ENCODE measurements at places on chromosomes 6 and 20.

DNA sequence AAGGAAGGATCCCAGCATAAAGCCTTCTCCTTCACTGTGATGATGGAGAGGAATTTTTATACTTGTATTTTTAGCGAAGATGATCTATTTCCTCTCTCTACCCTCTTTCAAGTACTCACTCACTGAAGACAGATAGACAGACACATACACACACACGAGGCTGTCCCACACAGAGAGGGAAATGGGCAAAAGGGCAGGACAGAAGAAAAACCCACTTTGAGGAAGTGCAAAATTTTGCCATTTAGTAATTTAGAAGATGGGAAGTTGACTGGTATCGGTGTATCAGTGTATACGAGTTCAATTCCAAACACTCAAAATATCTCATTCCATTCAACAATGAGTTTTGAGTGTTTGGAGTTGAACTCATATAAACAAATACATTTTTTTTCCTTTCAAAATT, 30.9 kb downstream of the HEBP2 start:
- no peak for DNase-seq

- DNase-seq = no peak
Measured at GRCh38 chr6:167736486-167737204, 90.1 kb upstream of the AFDN start.

DNA sequence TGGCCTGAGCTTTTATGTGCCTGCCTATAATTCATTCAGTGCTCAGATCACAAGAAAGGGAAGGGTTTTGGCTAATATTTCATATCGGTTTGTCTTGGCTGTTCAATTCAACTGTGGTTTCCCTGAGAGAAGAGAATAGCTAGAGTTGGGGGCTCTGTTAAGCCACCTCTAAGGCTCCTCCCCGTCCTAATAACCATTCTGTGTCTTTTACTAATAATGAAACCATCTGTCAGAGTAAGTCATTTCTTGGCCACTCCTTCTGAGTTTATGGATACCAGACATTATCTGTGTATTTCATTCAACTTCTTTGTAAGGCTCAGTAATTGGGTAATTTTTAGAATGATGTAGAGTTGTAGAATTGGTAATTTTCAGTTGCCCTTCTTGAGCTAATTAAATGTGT, 5.2 kb downstream of the STX11 start:
- DNase-seq = no peak

DNA sequence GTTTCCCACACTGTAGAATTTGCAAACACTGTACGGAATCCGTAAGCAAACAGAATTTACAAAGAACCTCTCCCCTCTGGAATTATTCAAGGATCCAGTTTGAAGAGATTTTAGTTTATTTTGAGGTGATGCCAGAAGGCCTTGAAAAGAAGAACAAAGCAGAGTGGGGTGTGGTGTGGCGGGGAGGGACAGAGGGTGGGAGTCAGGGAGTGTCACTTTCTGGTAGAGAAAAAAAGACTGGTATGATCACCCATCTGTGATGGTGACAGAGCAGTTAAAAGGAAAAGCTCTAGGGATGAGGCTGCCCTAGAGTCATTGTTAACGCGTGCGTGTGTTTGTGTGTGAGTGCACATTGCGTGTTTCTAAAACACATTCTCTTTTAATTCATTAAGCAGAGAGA, 97.0 kb upstream of the F13A1 start:
- DNase-seq = no peak

GRCh38 chr6:130882370-130882769, 55.2 kb downstream of the SMLR1 start:
- no peak for DNase-seq

- DNase-seq = no peak
Measured at GRCh38 chr20:54723723-54724122, 248.3 kb downstream of the DOK5 start.

GRCh38 chr6:46452312-46452917, 38.8 kb downstream of the RCAN2 start:
- no peak for DNase-seq

DNA sequence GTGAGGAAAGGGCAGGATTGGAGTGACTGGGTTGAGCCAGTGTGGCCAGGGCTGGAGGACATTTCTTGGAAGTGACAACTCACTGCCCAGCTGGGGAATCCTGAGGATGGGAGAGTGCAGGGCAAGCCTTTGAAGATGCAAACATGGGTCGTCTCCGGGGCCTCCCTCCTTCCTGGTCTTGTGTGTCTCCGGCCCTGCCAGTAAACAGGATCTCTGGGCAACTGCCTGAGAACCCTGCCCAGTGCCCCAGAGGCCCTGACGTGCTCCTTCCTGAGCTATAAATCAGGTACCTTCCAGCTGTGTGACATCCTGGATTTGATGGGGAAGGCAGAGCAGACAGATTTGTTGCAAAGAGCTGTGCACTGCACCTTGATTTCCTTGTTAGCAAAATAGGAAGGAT, 12.9 kb upstream of the TCF15 start:
- no peak for DNase-seq

DNA sequence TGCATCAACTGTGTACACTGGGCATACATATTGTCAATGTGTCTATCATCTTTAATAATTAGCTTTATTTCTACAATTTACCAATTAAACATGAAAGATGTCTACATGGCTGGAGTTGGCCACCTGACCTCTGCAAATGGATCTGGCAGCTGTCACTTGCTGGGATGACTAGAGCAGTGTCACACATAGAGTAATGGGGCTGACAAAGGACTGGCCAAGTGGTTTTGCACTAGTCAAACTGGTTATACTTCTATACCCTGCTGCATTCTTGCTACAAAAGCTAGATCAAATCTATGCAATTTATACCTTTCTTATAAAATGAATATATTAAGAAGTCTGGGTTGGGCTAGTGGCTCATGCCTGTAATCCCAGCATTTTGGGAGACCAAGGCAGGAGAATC, 99.3 kb downstream of the SESN1 start:
- no peak for DNase-seq

DNA sequence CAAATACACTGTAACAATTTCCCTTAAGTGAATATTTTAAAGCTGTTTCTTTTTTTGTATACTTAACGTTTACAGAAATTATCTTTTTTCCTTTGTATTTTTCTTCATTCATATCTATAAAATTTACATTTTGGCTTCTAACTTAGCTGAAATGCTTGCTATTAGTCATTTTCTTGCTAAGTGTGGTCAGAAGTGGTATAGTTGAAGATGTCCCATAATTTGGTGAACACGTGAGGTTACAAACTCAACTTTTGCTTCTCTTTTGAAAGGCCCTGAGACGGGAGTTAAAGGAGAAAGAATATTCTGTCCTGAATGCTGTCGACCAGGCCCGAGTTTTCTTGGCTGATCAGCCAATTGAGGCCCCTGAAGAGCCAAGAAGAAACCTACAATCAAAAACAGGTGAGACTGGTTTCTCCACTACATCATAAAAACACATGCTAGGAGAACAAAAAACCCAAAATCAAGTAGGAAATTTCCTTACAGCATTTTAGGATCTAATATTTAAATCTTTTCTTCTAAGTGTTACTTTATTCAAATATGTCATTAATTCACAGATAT, 445.0 kb downstream of the UTRN start:
- no peak for DNase-seq

DNA sequence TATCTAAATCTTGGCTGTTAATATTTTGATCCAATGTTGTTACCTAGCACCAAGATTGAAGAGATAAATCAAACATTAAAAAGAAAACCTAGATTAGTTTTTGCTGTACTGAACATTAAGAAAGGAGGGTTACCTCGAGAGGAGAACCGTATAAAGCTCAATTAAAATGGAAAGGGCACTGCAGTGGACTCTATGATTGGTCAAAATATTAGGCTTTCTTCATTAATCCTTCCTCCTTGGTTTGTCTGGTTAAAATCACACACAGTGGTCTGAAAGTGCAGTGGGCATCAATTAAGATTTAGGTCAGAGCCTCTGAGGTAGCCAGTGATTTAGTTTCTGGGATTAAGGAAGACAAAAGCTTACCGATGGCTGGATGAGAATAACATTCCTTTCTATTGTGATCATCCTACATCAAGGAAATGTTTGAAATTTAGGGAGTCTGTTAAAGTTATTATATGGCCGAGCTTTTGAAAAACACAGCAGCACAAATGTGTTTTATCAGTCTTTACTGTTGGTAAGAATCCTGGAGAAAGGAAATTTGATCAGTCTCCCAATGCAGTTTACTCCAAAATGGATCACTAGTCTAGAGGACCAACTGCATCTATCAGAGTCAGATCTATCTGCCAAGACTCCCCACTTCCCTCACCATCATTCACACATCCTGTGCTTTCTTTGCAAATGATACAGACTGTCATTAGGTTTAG, 134.6 kb upstream of the NEDD9 start:
- DNase-seq = no peak

DNA sequence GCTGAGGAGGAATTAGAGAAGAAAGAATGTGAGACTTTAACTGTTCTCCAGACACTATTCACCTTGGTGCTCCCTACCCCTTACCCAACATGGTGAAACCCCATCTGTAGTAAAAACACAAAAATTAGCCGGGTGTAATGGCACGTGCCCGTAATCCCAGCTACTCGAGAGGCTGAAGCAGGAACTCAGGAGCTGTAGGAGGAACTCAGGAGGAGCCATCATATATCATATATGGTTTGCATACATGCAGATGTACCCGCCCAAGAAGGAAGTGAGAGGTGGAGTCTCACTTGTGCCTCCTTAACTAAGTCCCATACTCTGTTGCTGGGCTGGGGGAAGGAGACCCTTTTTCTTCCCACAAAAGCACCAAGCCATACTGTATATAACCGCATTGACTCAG, 35.5 kb upstream of the ME1 start:
- DNase-seq = no peak

DNA sequence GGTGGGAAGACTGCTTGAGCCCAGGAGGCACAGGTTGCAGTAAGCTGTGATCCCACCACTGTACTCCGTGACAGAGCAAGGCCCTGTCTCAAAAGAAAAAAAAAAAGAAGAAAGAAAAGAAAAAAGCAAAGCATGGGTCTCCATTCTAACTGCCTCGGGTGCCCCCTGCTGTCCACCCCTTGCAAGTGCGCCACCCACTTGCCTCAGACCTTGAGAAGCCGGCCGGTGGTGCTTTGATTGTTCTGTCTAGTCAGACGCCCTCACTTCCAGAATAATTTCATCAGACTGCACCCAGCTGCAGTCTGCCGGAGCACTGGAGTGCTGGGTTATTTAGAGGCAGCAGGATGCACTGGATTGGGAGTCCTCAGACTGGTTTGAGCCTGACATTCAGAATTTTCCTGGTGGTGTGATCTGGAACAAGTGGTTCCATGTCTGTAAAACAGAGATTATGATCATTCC, 17.6 kb upstream of the TM9SF4 start:
- DNase-seq = peak; percentile 49

GRCh38 chr20:1685304-1686052, 27.9 kb upstream of the SIRPG start:
- DNase-seq = no peak

- no peak for DNase-seq
Measured at GRCh38 chr6:53426667-53427270, 78.0 kb upstream of the ELOVL5 start.
